ENCODE measurements at places on chromosomes 16 and 17.

DNA sequence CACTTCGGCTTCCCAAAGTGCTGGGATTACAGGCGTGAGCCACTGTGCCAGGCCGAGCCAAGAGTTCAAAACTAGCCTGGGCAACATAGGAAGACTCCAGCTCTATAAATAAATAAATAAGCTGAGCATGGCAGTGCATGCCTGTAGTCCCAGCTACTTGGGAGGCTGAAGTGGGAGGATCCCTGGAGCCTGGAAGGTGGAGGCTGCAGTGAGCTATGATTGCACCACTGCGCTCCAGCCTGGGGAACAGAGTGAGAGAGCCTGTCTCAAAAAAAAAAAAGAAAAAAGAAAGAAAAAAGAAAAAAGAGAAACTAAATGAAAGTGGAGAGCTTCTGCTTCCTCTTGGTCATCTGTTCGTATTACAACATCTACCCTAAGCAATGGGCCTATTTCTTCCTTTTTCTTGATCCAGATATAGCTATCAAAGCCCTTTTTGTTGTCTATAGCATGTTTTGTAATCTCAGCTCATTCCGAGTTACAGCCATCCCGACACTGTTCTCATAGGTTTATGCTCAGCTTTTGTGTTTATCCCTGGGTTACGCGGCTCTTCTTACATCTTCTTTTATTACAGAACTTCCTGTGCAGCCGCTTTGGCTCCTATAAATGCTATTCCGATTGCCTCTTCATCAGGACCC, 14.1 kb upstream of the MAPK3 start:
- no peak for DNase-seq

GRCh38 chr17:40320756-40321523, 12.0 kb downstream of the RARA start:
- DNase-seq, result no peak

DNA sequence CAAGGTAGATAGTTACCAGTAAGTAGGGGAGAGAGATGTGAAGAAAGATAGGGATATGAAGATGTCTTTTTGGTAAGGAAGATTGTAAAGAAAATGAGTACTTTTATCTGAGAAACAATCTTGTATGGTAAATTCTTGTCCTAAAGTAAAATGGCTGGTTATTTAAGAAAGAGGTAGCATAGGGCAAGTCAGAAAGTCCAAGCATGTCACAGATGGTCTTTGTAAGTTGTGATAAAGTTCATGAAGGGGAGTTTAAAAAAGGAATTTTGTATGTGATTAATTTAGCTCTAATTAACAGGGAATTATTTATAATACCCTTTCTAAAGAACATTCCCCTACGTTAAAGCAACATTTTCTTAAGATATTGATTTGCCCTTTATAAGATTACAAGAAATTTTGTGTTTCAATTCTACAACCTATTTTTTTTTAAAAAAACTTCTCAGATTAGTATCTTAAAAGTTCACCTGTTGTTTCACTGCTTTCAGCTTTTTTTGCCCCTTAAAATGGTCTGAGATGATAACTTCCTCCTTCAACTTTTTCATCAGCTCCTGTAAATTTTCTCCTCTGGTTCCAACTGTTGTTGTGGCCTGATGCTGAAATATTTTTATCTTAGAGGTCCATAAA, 16.2 kb upstream of the CPHXL start:
- no peak for DNase-seq

- no peak for DNase-seq
These were observed 263.8 kb upstream of the ELAC2 start for GRCh38 chr17:13281626-13282025.

DNA sequence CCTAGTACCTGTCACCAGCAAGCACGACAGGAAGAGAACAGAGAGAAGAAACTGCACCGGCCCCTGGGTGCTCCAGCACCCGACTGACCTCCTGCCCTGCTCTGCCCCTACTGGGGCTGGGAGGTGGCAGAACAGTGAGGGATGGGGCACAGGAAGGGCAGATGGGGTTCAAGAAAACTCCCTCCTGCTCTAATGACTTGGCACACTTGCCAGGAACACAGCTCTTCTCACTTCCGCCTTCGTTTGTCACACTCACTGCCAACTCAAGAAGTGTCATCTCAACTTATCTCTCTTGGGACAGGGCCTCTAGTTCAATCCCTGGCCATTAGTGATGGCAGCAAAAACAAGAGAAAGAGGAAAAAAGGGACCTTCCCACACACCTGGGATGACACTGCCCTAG, 42.7 kb upstream of the ICAM2 start:
- no peak for DNase-seq

GRCh38 chr17:44529864-44530263, 26.7 kb upstream of the GPATCH8 start:
- no peak for DNase-seq

DNA sequence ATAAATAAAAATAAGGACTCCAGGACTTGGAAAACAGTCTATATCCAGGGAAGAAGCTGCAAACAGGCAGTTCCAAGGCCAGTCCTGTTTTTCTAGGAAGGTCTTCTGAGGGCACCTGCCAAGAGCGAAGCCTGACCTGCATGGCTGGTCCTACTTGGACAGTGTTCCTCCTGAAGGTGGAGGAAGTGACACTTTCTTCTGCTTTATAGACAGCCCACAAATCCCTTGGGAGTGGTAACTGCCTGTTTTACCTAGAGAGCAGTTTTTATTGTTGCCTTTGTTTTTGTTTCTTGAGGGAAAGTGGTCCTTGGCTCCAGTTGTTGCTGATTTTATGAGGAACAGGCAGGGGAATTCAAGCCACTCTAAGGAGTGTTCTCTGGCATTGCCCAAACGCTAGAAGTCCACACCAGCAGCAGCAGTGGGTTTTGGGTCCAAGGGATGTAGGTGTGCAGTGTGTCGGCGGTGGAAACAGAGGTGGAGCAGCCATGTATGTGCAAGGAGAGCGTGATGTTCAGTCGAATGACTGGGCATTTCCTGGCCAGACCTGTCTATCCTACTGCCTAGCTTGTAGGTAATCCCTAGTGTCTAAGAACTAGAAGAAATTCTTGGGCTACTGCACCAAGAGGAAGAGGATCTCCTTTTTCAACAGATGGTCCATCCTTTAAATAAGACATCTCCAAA, 35.3 kb downstream of the LDHD start:
- no peak for DNase-seq

- DNase-seq, result peak; percentile 48
These were observed 934 bp upstream of the AOC2 start for GRCh38 chr17:42843358-42843934.

DNA sequence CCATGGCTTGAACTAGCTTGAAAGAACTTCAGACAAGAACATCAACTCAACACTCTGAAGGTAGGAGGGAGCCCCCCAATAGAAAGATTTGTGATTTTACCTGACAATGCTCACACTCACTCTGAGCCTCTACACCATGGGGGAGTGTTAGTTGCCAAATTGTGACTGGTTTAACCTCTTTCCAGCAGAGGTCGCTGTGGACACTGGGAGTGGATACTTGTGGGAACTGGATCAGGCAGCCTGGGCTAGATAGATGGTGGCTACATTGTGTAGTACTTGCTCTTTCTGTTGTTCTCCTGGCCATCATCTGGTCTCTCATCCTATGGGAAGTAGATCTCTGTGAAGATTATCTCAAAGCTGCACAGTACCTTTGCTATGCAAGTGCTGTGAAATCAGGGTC, 2.9 kb downstream of the SMPD3 start:
- DNase-seq, result no peak

DNA sequence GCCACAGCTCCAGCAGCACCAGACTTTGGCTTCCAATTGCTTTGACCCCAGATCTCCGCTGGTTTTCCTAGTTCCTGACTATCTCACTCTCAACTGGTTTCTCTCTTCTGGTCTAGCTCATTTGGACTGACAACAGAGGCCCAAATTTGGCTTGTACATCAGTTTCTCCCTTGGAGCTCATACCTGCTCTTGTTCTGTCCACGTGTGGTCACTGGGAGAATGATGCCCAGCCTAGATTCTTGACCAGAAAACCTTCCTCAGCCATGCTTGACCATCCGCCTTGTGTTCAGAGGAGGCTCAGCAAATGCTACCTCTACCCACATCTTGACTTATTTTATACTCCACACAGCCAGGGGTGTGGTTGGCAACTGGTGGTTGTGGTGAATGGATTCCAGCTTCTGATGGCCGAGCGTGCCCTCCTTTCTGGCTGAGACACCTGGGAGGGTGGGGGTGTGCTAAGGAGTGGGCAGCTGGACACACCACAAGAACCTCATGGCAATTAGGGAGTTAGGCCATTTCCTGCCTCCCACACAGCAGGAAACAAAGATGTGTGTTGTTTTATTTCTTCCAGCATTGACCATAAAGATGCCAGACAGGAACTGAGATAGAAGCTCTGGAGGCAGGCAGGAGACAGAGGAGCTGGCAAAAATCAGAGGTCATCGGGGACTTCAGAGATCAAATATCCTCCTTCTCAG, 93.8 kb upstream of the FAM20A start:
- DNase-seq, result no peak

GRCh38 chr17:33106525-33107165, 115.0 kb downstream of the SPACA3 start:
- DNase-seq, result no peak

- no peak for DNase-seq
These were observed 332.1 kb downstream of the C16orf95 start for GRCh38 chr16:86984991-86985647.

DNA sequence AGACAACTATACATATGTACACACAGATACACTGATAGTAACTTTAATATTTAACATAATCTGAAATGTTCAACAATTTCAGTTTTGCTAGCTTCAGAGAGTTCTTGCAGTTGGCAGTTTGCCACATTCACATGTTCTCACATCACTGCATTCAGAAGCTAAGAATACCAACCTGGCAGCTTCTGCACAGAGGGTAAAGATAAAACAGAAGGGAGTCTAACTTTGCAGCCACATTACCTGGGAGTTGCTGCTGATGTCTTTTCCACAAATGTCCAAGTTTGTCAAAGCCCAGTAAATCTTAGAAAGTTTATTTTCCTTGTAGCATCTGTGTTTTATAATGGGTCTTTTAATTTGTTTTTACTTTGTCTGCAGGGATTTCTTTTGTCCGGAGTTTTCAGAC, 332.0 kb downstream of the BCAS3 start:
- no peak for DNase-seq

DNA sequence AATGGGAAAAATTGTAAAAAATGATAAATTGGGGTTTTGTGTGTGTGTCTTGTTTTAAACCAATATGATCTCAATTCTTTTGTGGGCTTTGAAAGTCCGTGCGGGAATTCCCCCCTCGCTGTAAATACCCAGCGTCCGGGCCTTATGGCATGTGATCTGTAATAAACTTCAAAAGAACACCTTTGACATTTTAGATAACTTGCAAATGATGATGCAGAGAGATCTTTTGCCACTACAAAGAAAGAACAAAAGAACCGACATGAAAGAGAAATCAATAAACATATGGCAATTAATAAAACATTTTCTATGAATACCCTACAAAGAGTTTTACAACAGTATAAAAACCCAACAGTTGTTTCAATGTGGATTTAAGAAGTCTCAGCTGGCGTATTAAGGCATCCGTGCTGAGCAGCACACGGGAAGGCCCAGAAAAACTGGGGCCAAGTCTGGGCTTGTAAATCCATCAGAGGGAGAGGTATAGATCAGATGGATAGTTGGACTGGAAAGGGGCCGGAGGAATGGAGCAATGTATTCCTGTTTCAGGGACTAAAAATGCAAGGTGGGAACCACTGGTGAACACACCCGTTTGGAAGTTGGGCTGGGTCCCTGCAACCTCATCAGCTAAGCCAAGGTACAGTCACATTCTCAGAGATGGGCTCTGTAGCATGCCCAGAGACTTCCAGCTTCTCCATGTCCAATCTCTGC, 115.2 kb downstream of the IRX5 start:
- no peak for DNase-seq

DNA sequence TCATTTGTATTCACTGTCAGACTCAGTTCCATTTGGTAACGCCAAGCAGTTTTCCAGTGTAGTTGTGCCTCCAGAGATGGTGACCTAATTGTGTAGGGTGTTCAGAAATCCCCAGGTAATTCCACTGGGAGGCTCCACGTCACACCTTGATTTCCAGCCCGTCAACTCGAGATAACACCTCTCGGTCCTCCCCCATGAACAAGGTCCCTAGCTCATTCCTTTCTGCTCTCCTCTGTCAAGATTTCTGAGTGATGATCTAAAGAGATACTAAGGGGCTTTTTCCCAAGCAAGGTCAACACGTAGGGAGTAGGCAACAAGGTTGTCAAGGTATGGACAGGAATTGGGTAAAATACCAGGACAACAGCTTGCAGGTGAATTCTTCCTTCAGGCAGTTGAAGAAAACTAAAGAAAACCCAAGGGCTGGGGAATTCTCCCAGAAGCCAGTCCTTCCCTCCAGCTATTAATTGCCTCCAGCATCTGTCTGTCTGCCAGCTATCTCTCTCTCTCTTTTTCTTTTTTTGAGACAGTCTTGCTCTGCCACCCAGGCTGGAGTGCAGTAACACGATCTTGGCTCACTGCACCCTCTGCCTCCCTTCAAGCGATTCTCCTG, 31.4 kb downstream of the GPRC5B start:
- DNase-seq, result no peak

- no peak for DNase-seq
These were observed 458.9 kb downstream of the CDH13 start for GRCh38 chr16:83085660-83086059.

- DNase-seq, result no peak
These were observed 62.0 kb upstream of the CRHR1 start for GRCh38 chr17:45722161-45722560.

DNA sequence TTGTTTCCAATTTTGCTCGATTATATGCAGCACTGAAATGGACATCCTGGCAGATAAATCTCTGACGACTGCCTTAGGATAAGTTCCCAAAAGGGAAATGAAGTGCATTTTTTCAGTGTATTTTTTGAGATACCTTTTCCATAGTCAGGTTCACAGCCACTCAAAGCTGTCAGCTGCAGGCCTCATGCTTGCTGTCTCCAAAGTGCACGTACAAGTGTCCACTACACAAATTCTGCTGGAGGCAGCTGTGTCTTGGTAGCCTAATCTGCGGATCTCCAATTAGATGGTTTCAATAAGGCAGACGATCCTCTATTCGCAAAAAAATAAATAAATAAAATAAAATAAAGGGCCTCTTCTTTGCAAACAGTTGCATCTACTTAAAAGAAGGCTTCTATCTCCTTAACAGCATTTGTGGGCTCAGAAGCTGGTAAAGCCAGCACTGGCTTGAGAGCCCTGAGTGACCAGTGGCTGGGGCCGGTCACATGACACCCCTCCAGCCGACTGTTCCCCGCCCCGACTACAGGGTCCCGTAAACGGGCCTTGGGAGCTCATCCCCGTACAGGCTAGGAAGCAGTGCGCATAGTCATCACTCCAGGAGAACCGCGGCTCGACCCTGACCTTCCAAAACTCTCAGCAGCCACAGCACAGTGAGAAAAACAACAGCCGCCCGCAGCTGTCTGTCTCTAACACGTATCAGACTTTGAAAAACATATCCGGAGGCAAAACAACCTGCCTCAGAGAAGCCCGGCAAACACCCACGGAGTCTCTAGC, 18.8 kb downstream of the RPH3AL start:
- DNase-seq, result peak; percentile 7

Measured in AG04450 (cell line).